ENCODE measurements at places on chromosomes 2 and 18.
A peak's percentile ranks its signal among the peaks of the same experiment; 100 is the strongest.

- DNase-seq: no peak
Observed at GRCh38 chr2:204268458-204268857, 276.8 kb upstream of the PARD3B start.

DNA sequence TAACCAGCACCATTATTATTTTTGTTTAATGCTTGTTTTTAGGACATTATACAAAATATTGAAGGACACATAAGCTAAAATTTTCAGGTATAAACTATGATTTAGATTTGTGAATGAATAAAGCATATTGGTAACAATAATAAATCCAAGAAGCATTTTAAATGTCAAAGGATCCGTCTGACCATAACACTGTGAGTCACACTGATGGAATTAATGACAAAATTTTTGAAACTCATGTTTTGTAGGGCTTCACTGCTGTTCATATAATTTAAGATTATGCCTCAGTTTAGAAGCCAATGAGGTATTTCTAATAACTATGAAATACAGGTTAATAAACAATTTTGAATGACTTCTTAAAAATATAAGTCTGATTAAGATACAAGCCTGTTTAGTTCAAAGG is 124.6 kb downstream of the TMEFF2 start:
- no peak for DNase-seq

DNA sequence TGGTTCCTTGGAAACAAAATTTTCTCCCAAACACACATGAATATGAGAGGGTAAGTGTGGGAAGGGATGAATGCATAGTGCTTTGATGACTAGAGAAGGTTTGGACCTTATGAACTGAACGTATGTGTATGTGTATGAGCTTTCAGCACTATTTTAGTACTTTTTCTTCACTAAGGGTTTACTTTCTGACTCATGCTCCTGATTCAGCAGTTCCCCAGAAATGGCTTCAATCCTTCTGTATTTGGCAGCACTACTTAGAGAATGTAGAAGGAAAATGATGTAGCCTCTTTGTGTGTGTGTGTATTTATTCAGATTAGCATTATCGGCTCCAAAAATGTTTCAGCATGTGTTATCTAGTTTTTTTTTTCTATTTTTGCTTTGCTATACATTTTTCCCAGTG is 22.2 kb downstream of the KCNJ3 start:
- no peak for DNase-seq

DNA sequence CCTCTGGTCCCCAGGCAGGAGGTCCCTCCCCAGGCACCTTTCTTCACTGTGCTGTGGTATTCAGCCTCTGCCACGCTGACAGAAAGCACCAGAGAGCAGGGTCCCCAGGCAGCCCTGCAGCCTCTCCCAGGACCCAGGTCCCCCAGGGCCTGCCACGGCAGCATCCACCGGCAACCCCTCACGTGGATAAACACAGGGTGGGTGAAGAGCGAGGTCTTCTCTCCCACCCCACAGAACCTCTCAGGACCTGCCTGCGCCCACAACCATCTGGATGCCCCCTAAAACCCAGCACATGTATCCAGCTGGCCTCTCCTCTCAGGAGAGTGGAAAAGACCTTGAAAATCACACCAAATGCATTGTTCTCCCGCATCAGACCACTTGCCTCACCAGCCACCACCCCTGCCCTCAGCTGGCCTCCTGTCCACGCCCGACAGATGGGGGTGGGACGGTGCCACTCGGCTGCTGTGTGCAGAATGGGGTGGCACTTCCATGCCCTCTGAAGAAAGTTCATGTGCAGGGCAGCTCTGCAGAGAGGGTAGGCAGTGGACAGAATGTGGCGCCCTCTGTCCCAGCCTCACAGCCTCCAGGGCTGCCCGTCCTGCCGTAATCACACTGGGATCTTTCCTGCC is 4.0 kb upstream of the CROCC2 start:
- DNase-seq: no peak

GRCh38 chr18:48676756-48677368 is 138.0 kb downstream of the CTIF start:
- peak; percentile 45 for DNase-seq

DNA sequence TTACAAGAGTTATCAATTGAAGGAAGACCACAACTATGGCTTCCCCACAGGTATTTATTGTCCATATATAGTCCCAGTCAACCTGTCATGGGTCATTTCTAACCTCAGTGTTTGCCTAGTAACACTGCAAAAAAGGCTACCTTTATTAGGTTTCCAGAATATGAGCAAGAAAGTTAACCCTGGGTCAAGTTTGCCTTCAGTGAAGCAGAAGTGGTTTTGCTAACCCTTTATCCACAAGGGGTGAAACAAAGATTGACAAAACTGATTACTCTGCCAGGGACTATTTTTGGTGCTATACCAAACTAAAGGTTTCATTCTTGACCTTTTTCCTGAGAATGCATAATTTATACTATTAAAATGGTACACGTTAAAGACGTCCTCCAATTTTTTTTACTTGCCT is 28.8 kb downstream of the SP100 start:
- DNase-seq: no peak

DNA sequence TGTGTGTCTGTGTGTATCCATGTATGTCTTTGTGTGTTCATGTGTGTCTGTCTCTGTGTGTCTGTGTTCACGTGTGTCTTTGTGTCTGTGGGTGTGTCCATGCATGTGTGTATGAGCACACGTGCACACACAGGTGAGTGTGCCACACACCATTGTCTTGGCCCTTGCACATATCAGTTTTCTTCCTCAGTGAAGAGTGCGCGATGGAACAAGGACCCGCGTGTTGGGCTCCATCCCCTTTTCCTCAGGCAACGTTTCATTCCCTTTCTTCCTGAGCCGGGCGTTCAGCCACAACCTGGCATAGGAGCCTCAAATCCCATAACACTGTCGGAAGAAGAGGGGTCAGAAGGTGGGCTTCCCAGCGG is 74.3 kb downstream of the PTGR3 start:
- DNase-seq: no peak

DNA sequence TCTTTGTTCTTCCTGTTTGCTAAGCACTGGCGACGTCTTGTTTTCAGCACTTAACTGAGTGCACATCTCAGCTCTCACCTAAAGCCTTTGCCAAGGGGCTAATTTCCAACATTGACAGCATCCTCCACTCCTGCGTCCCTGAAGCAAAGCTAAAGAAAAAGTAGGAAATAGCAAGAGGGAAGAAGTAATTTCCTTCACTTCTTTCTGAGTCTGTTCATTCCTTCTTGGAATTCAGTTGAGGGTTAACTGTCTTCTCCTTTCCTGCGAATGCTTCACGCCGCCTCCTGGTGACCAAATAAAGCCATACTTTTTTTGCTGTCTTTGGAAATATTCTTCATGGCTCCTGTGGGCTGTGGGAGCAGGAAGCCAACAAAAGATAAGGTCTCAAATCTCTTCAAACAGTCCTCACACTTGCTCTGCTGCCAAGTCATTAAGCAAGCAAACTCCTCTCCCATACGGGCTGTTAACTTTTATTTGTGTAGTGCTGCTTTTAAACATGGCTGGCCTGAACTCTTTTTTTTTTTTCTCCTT is 100.9 kb downstream of the DPP10 start:
- DNase-seq: no peak

DNA sequence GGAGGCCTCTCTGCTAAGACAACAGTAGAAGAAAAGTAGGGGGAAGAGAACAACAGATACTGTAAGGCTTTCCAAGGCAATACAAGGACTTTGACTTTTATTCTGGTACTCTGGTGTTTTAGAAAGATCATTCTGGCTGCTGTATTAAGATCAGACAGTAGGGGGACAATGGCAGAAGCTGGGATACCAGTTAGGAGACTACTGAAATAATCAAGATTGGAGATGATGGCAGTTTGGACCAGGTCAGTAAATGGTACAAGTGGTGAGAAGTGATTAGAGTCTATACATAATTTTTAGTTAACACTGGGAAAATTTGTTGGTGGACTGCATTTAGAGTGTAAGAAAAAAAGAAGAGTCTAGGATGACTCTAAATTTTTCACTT is 139.7 kb downstream of the ROCK1 start:
- no peak for DNase-seq

DNA sequence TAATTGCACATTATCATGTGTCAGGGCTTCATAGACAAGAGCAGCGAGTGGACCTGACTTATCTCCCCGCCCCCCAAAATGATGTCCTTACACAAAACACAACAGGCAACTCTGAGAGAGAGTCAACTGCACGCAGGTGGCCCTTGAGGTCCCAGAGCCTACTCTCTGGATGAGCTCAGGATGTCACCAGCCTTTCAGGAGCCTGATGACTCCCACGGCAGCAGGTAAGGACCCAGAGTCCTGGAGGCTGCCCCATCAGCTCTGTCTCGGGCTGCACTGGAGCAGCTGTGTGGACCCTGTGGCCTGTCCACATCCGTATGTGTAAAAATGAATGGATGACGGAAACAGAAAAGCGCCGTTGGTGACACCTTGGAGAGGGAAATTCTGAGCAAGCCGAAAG is 130.9 kb downstream of the HDAC4 start:
- no peak for DNase-seq

DNA sequence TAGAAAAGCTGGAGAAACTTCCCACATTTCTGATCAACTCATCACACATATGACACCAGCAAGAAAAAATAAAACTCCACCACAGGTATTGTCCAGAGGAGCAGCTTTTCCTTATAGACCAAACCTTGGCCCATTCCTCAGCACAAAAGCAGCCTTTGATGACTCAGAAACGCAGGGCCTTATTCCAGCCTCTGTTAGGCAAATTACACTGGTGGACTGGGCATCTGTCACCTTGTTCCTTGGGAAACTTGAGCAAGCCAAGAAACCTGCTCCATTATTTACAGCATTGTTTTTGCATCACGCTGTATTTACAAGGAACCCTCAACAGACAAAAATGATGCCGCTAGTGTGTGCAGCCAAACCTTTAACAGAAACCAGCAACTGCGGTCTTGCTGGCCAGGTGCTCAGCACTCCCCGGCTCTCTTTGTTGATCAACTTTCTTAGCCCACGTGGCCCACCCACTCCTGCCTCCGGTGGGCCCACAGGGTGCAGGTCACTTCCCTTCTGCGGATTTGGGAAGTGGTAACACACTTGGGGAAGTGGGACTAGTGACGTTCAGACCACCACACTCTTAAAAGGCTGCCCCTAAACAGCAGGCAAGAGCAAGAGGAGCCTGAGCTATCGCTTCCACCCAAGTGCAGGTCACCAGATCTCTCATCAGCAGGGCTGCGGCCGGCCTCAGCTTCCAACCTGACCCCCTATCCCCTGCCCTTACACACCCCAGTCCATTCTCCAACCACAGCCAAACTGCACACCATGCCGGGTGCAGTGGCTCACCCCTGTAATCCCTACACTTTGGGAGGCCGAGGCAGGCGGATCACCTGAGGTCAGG is 1.5 kb downstream of the AP1S3 start:
- DNase-seq: no peak

DNA sequence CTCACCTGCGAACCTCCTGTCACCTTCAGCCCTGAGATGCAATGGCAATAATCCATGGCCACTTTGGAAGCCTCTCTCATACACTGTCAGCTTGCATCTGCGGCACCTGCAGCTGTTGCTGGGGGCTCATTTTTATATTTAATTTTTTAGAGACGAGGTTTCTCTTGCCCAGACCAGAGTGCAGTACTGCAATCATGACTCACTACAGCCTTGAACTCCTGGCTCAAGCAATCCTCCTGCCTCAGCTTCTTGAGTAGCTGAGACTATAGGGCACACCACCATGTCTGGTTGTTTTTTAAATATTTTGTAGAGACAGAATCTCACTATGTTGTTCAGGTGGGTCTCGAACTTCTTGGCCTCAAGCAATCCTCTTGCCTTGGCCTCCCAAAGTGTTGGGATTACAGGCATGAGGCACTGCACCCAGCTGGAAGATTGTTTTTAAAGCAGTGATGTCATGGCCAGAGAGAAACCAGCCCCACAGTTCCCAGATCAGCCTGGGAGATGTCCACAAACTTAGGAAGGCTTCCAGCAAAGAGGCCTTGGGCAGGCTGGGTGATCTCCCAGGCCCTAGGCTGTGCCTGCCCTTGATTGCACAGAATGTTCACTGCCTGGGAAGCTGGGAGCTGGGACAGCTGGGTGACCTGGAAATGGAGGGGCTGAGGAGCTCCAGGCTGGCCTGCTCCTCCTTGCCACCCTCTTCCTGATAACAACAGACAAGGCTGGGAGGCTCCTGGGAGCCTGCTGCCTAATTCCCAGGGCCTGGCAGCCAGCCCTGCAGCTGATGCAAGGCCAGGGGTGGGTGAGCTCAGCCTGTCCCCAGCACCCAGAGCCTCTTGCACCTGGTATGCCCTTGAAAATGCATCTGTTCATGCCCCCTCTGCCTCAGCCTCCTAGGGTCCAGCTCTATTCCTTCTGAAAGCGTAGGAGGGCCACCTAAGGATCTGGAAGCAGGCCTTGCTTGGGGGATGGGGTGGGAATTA is 27.1 kb downstream of the SH2D6 start:
- DNase-seq: no peak

- DNase-seq: no peak
Observed at GRCh38 chr2:217099561-217099960, 239.7 kb upstream of the TNP1 start.

- DNase-seq: no peak
Observed at GRCh38 chr2:48673581-48673980, 55.9 kb downstream of the GTF2A1L start.

- DNase-seq: no peak
Observed at GRCh38 chr2:204234879-204235278, 298.3 kb downstream of the ICOS start.

DNA sequence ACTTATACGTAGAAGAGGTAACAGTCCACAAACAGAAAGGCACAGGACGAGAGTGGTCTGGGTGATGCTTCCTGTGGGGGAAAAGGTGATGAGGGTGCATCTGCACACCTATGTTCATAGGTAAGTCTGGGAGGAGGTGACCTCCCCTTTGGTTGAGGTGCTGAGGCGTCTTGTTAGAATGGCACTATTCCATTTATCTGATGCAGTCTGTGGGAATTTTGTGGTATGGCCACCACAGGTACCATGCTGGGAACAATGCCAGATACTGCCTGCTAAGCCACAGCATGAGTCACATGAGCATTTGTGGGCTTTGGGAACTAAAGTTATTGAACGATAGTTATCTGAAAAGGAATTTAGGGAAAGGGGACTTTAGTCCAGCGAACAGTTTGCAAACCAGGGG is 27.9 kb downstream of the IL37 start:
- DNase-seq: no peak

- DNase-seq: peak; percentile 71
Observed at GRCh38 chr2:31319406-31320175, 85.6 kb downstream of the EHD3 start.

DNA sequence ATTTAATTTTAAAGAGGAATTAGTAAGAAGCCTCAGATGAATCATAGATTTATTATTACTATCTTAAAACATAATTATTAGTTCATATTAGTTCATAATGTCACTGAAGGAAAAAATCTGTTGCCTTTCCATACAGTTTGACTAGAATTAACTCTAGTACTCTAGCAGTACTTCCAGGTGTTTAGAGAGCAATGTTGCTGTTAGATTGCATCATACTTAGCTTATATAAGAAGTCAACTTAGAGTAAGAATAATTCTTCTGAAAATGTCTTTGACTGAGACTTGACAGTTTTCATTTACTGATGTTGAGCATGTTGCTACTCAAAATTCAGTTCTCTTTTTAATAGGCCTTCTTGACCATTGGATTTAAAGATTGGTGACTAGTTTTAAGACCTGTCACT is 4.7 kb downstream of the RAB3GAP1 start:
- no peak for DNase-seq

- DNase-seq: no peak
Observed at GRCh38 chr2:75336451-75336850, 137.1 kb upstream of the TACR1 start.
